ENCODE measurements at places on chromosomes 16 and 17.

GRCh38 chr17:8843344-8843743, 24.1 kb downstream of the PIK3R6 start:
- DNase-seq: no peak

DNA sequence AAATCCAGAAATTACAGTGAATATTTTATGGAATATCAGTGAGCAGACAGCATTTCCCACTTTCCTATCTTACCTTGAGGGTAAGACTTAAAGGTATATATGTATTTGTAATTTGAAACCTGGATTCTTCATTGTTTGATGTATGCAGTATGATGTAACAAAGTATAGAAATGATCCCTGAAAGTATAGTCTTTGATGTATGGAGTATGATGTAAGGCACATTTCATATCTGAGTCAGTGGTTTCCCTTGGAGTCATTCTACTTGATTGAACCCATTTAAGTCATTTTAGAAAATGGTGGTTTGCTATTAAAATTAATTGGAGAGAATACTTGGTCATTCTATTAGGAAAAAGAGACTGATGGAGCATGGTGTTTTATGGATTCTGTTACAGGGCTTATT, 10.1 kb downstream of the AMZ2 start:
- no peak for DNase-seq

GRCh38 chr17:76738468-76738850, 540 bp downstream of the MFSD11 start:
- no peak for DNase-seq

DNA sequence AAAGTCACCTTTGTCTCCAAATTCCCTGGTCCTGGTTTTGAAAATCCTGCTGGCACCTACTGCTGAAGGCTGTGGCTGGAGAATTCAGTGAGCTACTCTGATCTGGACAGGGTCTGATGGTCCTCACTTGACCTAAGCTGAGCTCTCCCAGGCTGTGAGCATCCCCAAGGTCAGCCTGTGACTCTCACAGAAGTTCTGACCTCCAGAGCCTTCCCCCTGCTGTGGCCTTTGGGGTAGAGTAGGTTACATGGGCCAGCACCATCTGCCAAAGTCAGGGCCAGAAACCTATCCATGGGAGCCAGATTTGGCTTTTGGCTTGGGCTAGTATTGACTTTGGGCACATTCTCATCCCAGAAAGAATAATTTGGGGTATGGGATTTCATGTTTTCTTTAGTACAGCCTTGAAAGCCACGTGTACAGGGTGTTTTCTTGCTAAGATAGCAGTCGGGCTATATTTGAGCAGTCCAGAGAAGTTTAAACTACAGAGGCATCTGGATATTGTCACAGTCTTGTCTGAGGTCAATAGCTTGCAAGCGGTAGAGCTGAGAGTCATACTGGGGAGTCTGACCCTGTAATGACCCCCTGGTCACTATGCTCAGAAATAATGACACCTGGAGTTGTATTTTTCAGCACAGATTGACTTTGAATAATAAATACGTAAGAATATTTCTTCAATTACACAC, 6.2 kb upstream of the AGRP start:
- DNase-seq: no peak

- no peak for DNase-seq
Observed at GRCh38 chr16:1466968-1467521, 7.8 kb downstream of the CLCN7 start.

- DNase-seq: no peak
Observed at GRCh38 chr16:55147396-55147795, 176.6 kb upstream of the IRX6 start.
